HT-29 (cell line): ENCODE measurements at places on chromosomes 2 and 18. TPM values are rescaled to one million over a fixed set of nuclear protein-coding genes. Genes with fewer than 3 reads are reported as not detected.

GRCh38 chr2:149076863-149077412, 38.4 kb downstream of the LYPD6B start:
- no peak for DNase-seq

GRCh38 chr2:24763843-24764242, 29.3 kb downstream of the PTRHD1 start:
- no peak for DNase-seq

GRCh38 chr2:226554701-226555100, 244.9 kb downstream of the IRS1 start:
- DNase-seq = no peak

DNA sequence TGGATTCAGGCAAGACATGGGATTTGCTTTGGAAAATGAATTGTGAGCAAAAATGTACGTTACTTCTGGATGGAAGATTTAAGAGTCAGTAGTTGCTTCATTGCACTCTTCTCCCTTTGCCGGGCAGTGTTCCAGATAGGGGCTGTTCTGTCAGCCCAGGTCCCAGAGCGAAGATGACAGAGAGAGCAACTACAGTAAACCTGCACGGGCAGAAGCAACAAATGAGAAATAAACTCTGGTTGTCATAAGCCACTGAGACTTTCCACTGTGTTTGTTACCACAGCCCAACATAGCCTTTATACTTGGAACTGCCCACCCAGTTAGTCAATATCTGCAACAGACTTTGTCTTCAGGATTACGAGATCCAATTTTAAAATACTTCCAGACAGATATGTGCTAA, 83.3 kb downstream of the CACNB4 start:
- DNase-seq = no peak

DNA sequence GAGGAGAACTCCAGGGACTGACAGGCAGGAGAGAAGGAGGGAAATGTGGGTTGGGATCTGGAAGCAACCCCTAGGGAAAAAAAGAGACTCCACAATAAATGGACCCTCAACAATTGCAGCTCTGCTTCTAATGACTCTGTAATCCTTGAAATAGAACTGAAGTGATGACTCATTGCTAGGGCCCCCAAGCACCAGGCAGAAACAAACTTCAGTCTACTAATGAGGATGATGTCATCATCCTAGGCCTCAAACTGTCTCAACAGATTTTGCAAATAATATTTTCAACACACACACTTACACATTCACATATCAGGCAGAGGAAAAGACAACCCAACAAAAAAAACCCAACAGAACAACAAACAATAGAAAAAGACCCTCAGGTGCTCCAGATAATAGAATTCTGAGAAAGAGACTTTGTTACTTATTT, 143.3 kb downstream of the HDAC4 start:
- no peak for DNase-seq

LHCGR gene
- total RNA-seq = not detected in 2 replicates

WIPF1 gene
- not detected in 2 replicates for total RNA-seq

SLC35F6 gene
- 24.3 and 27.5 TPM in 2 replicates for total RNA-seq
